Stimulated activated CD4-positive, alpha-beta T cell treated with anti-CD3 and anti-CD28 coated beads, Interleukin-4, amount 100 ng/mL, for 48 hours (primary cell): ENCODE measurements at places on chromosomes 6 and 20.

DNA sequence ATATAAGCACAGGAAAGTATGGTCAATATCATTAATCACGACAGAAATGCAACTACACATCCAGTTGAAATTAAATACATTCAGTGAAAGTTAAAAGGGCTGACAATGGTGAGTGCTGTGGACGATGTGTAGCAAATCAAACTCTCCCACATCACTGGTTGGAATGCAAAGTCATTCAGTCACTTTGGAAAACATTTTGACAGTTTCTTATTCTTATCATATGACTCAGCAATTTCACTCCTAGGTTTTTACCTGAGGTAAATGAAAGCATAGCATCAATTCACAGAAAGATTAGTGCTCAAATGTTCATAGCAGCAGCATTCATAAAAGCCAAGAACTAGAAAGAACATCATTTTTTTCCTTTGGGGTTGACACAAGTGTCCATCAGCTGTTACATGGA lies 28.6 kb upstream of the SAMD5 start:
- no peak for DNase-seq

GRCh38 chr6:1558388-1558787 lies 51.3 kb upstream of the FOXC1 start:
- no peak for DNase-seq

DNA sequence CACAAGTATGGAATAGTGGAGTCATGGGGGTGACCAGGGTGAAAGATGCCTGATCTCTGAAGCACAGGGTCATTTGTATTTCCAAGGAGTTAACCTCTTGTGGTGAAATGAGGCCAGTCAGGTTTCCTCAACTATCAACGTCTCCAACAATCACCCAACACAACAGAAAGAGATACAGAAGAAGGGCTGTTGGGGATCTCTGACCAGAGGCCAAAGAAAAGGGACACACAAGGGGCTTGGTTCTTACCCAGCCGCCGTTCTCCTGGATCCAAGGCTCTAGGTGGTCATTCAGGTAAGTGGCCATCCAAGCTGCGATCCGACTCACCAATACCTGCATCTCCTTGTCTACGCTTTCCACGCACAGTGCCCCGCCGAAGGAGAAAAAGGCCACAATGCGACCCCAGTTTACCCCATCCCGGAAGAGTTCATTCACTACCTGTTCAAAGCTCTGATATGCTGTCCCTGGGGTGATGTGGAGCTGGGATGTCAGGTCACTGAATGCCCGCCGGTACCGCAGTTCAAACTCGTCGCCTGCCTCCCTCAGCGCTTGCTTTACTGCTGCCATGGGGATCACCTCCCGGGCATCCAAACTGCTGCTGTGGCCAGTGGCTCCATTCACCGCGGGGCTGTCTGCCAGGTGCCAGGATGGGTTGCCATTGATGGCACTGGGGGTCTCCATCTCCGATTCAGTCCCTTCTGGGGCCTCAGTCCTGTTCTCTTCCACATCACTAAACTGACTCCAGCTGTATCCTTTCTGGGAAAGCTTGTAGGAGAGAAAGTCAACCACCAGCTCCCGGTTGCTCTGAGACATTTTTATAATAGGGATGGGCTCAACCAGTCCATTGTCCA lies 1.0 kb downstream of the BCL2L1 start:
- DNase-seq, result peak; percentile 24

DNA sequence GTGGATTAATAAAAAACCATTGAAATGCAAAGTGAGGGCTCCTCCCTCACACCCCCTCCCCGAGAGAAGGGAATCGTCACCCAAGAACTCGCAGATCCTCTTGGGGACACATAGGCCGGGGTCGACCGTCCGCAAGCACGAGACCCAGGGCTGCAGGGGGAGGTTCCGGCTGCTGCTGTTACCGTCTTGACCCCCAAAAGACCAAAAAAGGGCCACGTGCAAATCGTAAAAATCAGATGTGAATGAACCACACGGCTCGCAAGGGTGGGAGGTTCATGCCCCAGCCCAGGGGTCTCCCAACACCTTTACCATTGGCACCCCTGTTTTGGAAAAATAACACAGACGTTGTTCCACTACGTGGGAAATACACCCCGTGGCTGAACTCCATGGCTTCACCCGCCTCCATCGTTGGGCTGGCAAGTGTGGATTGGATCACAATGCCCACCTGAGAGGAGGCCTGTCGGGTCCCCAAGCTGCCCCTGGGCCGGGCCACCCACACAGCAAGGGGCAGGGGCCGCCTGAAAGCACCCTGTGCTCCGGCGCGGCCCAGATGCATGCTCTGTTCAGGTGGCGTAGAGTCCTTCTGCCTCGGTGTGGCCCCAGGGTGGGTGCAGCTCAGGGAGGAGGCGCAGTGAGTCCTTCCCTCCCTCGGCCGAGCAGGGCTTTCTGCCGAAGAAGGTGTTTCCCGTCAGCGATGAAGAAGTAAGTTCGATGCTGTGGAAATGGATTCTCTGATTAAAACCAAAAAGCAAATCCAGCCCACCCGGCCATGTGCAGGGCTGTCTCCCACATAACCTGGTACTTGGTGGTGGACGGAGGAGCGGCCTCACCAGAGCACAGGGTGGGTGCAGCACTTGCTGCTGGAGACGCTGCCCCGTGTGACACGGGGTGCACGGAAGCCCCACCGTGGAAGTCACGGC lies 85.0 kb downstream of the YTHDF1 start:
- no peak for DNase-seq

DNA sequence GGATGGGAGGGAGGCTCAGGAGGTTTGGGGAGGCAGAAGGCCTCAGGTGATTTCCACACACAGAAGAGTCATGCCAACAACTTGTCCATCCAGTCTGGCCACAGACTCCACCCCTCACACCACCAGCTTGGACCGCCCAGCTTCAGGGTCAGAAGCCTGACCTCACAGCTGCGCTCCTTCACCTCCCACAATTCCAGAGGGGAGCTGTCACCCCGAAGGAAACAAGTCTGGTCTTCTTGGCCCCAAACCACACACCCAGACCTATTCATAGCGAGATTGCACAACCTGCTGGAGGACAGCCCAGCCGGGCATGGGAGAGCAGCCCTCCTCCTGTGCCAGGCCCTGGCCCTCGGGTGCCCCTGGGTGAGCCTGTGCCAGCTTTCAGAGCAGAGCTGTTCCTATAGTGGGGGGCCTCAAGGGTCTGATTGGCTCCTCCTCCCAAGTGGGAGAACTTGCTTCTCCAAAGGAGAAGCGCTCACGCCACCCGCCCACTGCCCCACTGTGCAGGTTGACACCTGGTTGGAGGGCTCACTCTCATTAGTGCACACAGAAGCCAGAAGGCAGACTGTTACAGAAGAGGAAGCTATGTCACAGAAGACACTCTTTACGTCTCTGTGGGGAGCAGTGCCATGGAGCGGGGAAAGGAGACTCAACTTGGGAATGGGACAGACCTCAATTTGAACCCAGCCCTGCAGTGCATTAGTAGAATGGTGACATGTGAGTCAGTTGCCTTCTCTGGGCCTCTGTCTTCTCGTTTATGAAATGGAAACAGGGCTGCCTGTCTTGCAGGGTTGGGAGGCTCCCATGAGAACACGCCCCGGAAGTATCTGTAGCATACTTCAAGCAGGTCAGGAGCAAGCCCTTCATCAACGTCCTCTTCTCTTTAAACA lies 128.8 kb downstream of the FOXO3 start:
- DNase-seq, result no peak

DNA sequence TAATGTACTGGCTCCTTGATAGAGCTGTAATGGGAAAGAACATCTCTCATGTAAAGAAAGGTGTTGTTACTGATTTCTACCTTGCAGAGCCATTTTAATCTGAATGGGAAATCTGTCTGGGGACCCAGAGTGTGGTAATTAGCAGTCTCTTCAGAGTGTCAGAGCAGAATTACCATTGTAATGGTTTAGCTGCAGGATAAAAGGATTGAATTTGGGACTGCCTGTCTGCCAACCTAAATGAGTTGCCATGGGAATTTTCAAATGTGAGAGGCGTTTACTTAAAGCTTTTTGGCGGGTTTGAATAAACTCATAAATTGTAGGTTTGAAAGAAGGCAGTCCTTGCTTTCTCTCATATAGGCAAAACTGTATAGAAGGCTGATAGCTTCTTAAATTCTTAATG lies 128.8 kb downstream of the QKI start:
- DNase-seq, result no peak

DNA sequence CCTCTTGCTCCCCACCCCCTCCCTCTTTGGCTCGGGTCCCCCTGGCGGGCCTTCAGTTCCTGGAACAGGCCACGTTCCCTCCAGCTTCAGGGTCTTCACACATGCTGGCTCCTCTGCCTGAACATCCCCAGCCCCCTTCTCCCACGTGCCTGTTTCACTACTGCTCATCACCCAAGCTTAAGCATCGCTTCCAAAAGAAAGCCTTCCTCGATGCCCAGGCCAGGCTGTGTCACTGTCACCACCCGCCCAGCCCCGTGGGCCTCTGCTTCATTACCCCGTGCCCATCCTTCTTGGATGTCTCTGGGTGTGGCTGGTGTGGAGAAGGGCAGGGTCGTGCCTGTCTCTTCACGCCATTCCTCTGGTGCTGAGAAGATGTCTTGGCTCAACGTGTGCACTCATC lies 2.8 kb downstream of the DLGAP4 start:
- DNase-seq, result no peak

DNA sequence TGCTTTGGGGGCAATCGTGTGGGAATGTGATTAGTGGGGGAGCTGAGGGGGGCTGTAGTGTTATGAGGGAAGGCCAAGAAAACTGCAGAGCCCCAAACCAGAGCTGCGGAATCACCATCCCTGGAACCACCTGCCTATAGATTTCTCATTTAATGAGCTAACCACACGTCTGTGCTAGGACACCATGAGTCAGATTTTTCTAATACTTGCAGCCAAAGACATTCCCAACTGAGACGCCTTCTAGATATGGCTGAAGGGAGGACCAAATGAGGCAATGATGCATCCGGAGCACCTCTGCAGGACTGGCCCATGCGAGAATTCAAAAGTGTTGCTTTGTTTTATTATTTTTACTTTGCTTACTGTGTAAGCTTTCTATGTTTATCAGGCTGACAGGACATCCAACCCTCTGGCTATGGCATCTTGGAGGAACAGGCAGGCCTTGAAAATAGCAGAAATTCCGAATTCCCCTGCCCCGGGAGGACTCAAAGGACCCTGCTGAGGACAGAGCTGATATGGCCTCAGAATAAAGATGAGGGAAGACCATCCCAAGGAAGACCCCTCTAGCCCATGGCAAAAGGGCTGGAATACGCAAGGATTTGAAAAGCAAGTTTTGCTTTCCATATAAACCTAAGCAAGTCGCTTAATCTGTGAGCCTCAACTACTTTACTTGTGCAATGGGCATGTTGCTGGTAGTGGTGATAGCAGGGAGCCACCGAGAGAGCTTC lies 3.1 kb upstream of the PTGIS start:
- no peak for DNase-seq

- no peak for DNase-seq
These were observed 1.3 kb downstream of the CEP85L start for GRCh38 chr6:118649918-118650581.

GRCh38 chr6:38212579-38212978 lies 393.1 kb downstream of the ZFAND3 start:
- no peak for DNase-seq

DNA sequence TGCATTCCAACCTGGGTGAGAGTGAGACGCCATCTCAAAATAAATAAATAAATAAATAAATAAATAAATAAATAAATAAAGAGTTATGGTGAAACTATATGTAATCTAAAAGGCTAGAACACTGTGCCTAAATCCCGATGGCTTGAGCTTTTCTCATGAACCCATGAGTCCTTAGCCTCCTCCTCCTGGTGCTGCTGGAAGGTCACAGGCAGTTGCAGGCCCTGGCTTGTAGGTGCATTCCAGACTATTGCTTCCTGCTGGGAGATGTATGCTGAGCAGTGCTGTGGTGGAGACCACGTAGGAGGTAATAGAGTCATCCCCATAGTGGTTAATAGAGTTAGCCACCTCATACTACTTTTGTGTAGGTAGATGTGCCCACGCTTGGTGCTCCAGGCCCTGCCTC lies 12.5 kb downstream of the PTK7 start:
- no peak for DNase-seq

- peak; percentile 26 for DNase-seq
These were observed 868 bp upstream of the SLC2A4RG start for GRCh38 chr20:63738687-63739129.

- no peak for DNase-seq
These were observed 39.9 kb downstream of the RPRD1B start for GRCh38 chr20:38073307-38074071.

DNA sequence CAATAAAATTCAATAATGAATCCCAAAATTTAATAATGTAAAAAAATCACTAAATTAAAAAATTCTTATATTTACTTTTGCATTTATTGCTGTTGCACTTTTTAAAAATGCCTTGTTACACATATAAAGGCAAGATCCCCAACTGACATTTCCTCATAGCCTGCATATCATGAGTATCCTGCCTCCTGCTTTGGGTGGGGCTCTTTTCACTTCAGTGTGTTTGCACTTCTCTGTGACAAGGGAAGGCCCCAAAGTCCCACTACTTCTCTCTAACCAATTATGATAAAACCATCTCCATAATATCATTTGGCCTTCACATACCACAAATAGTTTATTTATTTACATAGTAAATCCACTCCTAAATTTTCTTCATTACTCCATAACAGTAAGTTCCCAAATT lies 446.1 kb upstream of the MARCKS start:
- DNase-seq, result no peak

DNA sequence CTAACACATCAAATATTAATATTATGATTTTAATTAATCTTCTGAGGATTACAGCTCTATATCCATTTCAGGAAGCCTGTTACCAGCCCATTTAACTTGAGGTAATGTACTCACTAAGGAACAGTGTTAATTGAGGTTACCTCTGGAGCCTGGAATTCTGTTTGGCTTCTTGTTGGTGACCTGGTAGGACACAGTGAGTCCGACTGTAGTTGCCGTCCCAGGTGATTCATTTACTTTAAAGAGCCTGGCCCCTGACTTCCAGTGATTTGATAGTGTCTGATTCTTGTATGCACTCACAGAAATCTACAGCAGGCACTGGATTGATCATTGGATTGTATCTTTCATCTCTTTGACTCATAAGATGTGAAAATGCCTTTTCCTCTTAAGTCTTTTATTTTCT lies 34.0 kb downstream of the IGF2R start:
- no peak for DNase-seq

GRCh38 chr6:116971959-116972358 lies 94.9 kb downstream of the RFX6 start:
- peak; percentile 1 for DNase-seq

GRCh38 chr6:1426416-1426815 lies 37.0 kb downstream of the FOXF2 start:
- no peak for DNase-seq
